ENCODE measurements at places on chromosomes 1 and 21. TPM values are rescaled to one million over a fixed set of nuclear protein-coding genes. Genes with fewer than 3 reads are reported as not detected.

GRCh38 chr1:40432644-40433390, 17.5 kb upstream of the ZFP69B start:
- no peak overlapping the region for H3K4me3 ChIP-seq
- no peak for DNase-seq
- no peaks in the 10 kb centered on the region for H3K36me3 ChIP-seq
- H3K4me1 ChIP-seq, result no peaks in the 10 kb centered on the region
- H3K27ac ChIP-seq, result no peak overlapping the region

Gene GSTM1
- total RNA-seq, result not detected

Gene SEMA6C
- total RNA-seq, result 6.7 TPM

Gene TAL1
- 18.3 TPM for total RNA-seq

DNA sequence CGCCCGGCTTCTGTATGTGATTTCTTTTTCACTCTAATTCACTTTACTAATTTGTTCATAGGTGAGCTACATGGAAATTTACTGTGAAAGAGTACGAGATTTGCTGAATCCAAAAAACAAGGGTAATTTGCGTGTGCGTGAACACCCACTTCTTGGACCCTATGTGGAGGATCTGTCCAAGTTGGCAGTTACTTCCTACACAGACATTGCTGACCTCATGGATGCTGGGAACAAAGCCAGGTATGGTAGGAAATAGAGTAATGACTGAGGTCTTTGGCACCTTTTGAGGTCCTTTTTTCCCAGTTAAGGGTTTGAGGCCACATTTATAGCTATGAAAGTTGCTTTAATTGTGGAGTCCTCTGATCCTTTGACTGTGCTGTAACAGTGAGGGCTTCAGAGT, 56.9 kb downstream of the KIF1B start:
- no peak overlapping the region for H3K4me3 ChIP-seq
- no peak for DNase-seq
- H3K27me3 ChIP-seq, result no peaks in the 10 kb centered on the region
- peaks cover 56% of the 10 kb centered on the region for H3K36me3 ChIP-seq

GRCh38 chr1:26387447-26387846, 14.9 kb upstream of the ZNF683 start:
- DNase-seq, result no peak
- no peaks in the 10 kb centered on the region for H3K36me3 ChIP-seq
- no peaks in the 10 kb centered on the region for H3K4me1 ChIP-seq
- H3K27me3 ChIP-seq, result no peaks in the 10 kb centered on the region
- H3K4me3 ChIP-seq, result no peak overlapping the region
- no peak overlapping the region for H3K27ac ChIP-seq

GRCh38 chr1:243253926-243254232, 1.2 kb downstream of the CEP170 start:
- H3K4me1 ChIP-seq, result peaks cover 35% of the 10 kb centered on the region
- H3K27me3 ChIP-seq, result no peaks in the 10 kb centered on the region
- H3K36me3 ChIP-seq, result no peaks in the 10 kb centered on the region
- peak overlapping the region; percentile 82 for H3K4me3 ChIP-seq
- DNase-seq, result no peak
- peak overlapping the region; percentile 96 for H3K27ac ChIP-seq

Gene GLMN
- 5.8 TPM for total RNA-seq

DNA sequence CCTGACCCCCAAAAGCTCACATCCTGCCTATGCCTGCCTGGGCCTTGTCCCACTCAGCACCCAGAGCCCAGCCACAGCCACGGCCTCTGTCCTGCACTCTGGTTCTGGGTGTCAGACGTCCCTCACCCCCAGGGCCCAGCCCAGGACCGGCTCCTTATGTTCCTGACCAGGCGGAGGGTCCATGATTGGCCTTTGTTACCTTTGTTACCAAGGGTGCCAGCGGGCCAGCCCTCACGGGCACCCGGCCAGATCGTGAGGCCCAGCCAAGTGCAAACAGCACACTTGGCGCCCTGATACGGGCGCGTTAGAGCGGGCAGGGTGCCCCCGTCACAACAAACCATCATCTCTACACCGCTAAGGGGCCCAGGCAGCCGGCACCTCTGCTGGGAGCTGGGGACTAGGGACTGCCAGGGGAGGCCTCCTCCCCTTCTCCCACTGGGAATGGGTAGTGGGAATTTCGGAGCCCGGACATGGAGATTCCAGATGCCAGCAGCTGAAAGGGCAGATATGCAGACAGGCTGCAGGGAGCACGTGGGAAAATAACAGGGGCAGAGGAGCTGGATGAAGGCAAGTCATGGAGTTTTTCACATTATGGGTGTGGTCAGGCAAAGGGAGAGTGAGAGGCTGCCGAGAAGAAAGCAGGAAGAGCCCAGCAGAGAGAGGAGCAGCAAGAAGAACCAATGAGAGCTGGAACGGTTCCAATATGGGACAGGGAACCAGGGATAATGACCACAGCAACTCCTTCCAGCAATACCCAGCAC, 22.1 kb downstream of the HSPG2 start:
- H3K27ac ChIP-seq, result peak overlapping the region; percentile 77
- H3K36me3 ChIP-seq, result peaks cover 9% of the 10 kb centered on the region
- peaks cover 70% of the 10 kb centered on the region for H3K4me1 ChIP-seq
- H3K4me3 ChIP-seq, result no peak overlapping the region
- DNase-seq, result no peak

Gene B4GALT3
- total RNA-seq, result 35.7 TPM

Gene RAVER2
- 12.8 TPM for total RNA-seq

- H3K27me3 ChIP-seq, result no peaks in the 10 kb centered on the region
- no peaks in the 10 kb centered on the region for H3K4me1 ChIP-seq
- H3K4me3 ChIP-seq, result no peak overlapping the region
- DNase-seq, result no peak
- H3K36me3 ChIP-seq, result no peaks in the 10 kb centered on the region
- no peak overlapping the region for H3K27ac ChIP-seq
Measured at GRCh38 chr1:49995734-49996133, 28.0 kb downstream of the AGBL4 start.

- H3K27me3 ChIP-seq, result no peaks in the 10 kb centered on the region
- H3K36me3 ChIP-seq, result no peaks in the 10 kb centered on the region
- no peak overlapping the region for H3K27ac ChIP-seq
- no peak overlapping the region for H3K4me3 ChIP-seq
- DNase-seq, result no peak
Measured at GRCh38 chr1:150429805-150430204, 57.4 kb upstream of the TARS2 start.

DNA sequence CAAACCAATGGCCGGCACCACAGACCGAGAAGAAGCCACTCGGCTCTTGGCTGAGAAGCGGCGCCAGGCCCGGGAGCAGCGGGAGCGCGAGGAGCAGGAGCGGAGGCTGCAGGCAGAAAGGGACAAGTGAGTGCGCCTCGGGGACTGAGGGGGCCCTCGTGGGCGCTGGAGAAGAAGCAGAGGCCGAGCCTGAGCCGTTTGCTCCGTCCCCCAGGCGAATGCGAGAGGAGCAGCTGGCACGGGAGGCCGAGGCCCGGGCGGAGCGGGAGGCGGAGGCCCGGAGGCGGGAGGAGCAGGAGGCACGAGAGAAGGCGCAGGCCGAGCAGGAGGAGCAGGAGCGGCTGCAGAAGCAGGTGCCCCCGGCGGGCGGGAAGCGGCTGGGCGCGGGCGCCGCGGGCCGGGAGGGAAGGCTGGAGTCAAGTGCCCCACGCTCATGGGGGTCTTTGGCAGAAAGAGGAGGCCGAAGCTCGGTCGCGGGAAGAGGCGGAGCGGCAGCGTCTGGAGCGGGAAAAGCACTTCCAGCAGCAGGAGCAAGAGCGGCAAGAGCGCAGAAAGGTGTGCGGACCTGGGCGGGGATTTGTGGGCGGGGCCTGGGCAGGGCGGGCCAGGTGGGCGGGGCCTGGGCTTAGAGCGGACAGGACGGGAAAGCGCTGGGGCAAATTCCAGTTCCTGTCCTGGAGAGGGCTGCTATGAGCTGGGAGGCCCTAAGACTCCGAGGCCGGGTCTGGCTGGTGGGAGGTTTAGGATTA, 22.7 kb downstream of the MAP7D1 start:
- H3K4me3 ChIP-seq, result peak overlapping the region; percentile 16
- peak; percentile 86 for DNase-seq
- H3K36me3 ChIP-seq, result peaks cover 78% of the 10 kb centered on the region
- H3K27ac ChIP-seq, result no peak overlapping the region

Gene CYP4A11
- total RNA-seq, result not detected

- peaks cover 4% of the 10 kb centered on the region for H3K36me3 ChIP-seq
- no peak overlapping the region for H3K27ac ChIP-seq
- no peaks in the 10 kb centered on the region for H3K27me3 ChIP-seq
Measured at GRCh38 chr1:111110197-111110899, 29.5 kb downstream of the DRAM2 start.

Gene ADGRL4
- 31.9 TPM for total RNA-seq

GRCh38 chr1:32438136-32438535, 26.7 kb upstream of the ZBTB8B start:
- H3K36me3 ChIP-seq, result no peaks in the 10 kb centered on the region
- no peaks in the 10 kb centered on the region for H3K4me1 ChIP-seq
- H3K27ac ChIP-seq, result no peak overlapping the region
- H3K27me3 ChIP-seq, result peaks cover 4% of the 10 kb centered on the region
- DNase-seq, result no peak
- H3K4me3 ChIP-seq, result no peak overlapping the region

DNA sequence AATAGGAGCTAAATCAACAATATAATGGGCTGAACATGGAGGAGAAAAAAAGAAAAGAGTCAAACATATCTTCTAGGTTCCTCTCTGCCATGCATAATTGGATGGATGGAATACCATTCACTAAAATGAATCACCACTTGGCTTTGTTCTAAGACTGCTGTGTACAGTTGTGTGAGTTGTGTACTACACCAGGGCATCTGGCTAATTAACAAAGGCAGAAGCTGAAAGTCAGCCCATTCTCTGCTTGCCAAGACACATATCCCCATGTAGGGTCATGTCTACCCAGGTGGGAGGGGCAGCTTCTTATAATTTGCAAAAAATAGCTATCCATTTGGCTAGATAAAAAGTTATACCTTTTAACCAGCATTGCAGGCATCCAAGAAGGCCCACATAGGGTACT, 21.0 kb downstream of the JUN start:
- H3K4me3 ChIP-seq, result no peak overlapping the region
- peaks cover 13% of the 10 kb centered on the region for H3K4me1 ChIP-seq
- H3K27me3 ChIP-seq, result no peaks in the 10 kb centered on the region

DNA sequence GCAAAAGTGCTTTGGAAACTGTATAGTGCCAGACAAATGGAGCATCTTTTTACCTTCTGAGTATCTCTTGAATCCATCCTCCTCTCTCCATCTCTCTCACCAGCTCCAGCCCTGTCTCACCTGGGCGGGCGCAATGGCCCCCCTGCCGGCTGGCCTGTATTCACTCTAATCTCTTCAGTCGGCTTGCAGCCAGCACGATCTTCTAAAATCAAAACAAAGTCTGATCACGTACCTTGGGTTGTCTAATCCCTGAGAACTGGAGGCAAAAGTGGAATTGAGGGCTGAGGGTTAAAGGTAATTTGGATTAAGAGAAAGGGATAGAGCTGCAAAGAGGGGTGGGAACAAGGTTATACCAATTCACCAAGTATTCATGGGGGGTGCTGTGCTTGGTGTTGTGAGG, 46.0 kb upstream of the LRRN2 start:
- no peaks in the 10 kb centered on the region for H3K4me1 ChIP-seq
- H3K4me3 ChIP-seq, result no peak overlapping the region
- H3K36me3 ChIP-seq, result no peaks in the 10 kb centered on the region
- DNase-seq, result no peak
- peaks cover 13% of the 10 kb centered on the region for H3K27me3 ChIP-seq

Gene FCER1A
- 13.3 TPM for total RNA-seq

GRCh38 chr1:204092632-204093420, 19.9 kb downstream of the SOX13 start:
- DNase-seq, result no peak
- H3K4me3 ChIP-seq, result no peak overlapping the region
- peaks cover 59% of the 10 kb centered on the region for H3K4me1 ChIP-seq
- H3K27ac ChIP-seq, result peak overlapping the region; percentile 58

Gene PARP1
- 64.6 TPM for total RNA-seq

DNA sequence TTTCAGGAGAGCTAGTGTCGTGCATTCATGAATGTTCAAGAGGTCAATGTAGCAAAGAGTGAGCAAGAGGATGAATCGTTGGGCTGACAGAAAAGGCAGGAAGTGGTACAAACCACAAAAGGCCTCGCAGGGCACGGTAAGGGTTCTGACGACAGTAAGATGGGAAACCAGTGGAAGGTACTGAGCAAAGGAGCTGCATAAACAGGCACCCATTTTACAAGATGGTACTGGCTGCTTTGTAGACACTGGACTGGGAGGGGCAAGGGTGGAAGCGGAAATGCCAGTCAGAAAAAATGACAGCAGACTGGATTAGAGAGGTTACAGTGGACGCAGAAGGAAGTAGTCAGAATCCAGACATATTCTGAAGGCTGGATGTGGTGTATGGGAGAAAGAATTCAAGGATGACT, 123.5 kb downstream of the PTPN14 start:
- H3K36me3 ChIP-seq, result no peaks in the 10 kb centered on the region
- peak overlapping the region; percentile 20 for H3K27ac ChIP-seq
- no peak for DNase-seq

Gene TMEM82
- not detected for total RNA-seq

DNA sequence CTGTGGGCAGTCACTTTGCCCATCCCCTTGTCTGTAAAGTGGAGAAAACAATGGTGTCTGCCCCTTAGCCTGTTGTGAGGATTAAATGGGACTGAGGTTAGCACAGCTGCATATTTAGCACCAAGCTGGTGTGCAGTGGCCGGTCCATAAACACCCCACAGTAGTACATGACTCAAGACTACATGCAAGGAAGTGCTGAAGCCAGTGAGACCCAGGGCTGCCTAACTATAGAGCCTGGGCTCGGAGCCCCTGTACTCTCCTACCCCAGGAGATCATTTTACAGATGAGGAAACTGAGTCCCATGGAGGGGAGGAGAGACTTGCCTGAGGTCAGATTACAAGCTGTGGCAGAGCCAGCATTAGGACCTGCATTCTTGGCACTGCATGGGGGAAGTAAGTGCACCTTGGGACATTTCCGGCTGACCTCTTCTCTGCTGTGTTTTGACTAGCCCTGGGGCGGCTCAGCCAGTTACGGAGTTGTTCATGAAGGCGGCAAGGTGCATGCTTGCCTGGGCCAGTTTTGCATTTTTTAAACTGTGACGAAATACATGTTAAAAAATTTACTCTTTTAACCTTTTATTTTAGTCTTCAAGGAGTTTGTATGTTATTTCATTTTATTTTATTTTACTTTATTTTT, 3.2 kb downstream of the SERINC2 start:
- DNase-seq, result peak; percentile 71
- H3K27ac ChIP-seq, result no peak overlapping the region
- H3K27me3 ChIP-seq, result peaks cover 5% of the 10 kb centered on the region
- peaks cover 14% of the 10 kb centered on the region for H3K4me1 ChIP-seq
- no peak overlapping the region for H3K4me3 ChIP-seq
- H3K36me3 ChIP-seq, result no peaks in the 10 kb centered on the region

- no peak for DNase-seq
- no peak overlapping the region for H3K27ac ChIP-seq
- no peaks in the 10 kb centered on the region for H3K4me1 ChIP-seq
- no peaks in the 10 kb centered on the region for H3K36me3 ChIP-seq
- peaks cover 21% of the 10 kb centered on the region for H3K27me3 ChIP-seq
Measured at GRCh38 chr1:4048076-4048475, 148.0 kb upstream of the C1orf174 start.

DNA sequence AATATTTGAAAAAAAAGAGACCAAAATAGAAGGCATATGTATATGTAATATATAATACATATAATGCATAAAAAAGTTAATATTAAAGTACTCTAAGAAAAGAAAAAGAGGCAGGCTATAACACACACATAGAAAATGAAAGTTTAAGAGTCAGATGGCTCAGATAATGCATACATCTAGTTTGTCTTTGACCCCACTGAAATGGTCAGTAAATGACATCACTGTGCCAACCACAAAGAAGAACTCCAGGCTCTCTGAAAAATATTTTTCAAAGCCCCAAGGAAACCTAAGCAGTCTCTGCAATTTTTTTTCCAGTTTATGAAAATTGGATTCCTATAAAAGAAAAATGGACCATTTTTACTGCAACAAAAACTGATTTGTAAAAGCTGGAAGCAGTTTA, 55.4 kb upstream of the SCYL3 start:
- DNase-seq, result no peak
- H3K36me3 ChIP-seq, result peaks cover 5% of the 10 kb centered on the region
- no peaks in the 10 kb centered on the region for H3K27me3 ChIP-seq
- H3K27ac ChIP-seq, result no peak overlapping the region
- no peaks in the 10 kb centered on the region for H3K4me1 ChIP-seq
- H3K4me3 ChIP-seq, result no peak overlapping the region
